Activated naive CD8-positive, alpha-beta T cell treated with anti-CD3 and anti-CD28 coated beads, Interleukin-2, amount 50 U/mL, for 24 hours (primary cell): ENCODE measurements at places on chromosomes 11 and 22.

DNA sequence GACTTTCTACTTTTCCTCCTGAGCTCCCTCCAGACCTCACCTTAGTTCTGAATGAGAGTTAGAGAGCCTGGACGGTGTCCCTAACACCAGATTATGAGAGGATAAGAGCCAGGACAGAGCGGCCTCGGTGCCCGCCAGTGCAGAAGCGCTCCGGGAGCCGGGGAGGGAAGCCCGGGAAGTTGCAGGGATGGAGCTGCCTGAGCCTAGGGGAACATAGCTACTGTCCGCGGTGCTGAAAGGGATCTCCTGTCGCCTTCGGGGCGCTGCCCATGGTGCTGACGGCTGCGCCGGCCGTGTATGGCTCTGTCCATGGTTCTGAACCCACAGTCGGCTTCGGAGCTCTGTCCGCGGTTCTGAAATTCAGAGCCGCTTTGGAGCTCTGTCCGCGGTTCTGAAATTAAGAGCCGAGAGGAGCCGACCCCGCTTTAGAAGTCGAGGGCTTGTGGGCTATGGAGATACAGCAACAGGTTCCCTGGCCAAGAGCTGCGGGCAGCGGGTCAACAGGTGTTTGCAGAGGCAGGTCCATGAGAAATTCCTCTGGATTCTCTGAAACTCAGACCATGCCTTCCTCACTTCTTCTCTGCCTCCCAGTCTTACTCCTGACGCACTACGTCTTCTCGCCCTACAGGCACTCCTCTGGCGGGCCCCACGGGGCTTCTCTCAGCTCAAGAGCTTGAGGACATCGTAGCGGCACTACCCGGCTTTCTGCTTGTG, 814 bp downstream of the NPAS4 start:
- H3K36me3 ChIP-seq: no peaks in the 10 kb centered on the region
- DNase-seq: peak; percentile 89
- no peak overlapping the region for H3K27ac ChIP-seq
- peaks cover 41% of the 10 kb centered on the region for H3K27me3 ChIP-seq
- H3K4me3 ChIP-seq: no peak overlapping the region

GRCh38 chr22:28910569-28911303, 27.4 kb downstream of the ZNRF3 start:
- H3K27me3 ChIP-seq: peaks cover 25% of the 10 kb centered on the region
- no peak overlapping the region for H3K4me3 ChIP-seq
- no peak overlapping the region for H3K27ac ChIP-seq
- peaks cover 40% of the 10 kb centered on the region for H3K4me1 ChIP-seq

- DNase-seq: peak; percentile 29
- peaks cover 34% of the 10 kb centered on the region for H3K27me3 ChIP-seq
- peaks cover 5% of the 10 kb centered on the region for H3K4me1 ChIP-seq
- no peak within 1 kb of the TSS for H3K27ac ChIP-seq
Observed at GRCh38 chr11:68684385-68685356, at the start of gene GAL. Gene GAL (plus strand): TSS chr11:68684544. CDS start chr11:68684924, 380 bp downstream.

GRCh38 chr11:111101881-111102280, 143.6 kb upstream of the POU2AF2 start:
- H3K36me3 ChIP-seq: no peaks in the 10 kb centered on the region
- H3K4me3 ChIP-seq: no peak overlapping the region
- no peaks in the 10 kb centered on the region for H3K4me1 ChIP-seq
- peaks cover 2% of the 10 kb centered on the region for H3K27me3 ChIP-seq

- H3K4me3 ChIP-seq: no peak overlapping the region
- DNase-seq: no peak
Observed at GRCh38 chr11:46912526-46913150, 5.7 kb downstream of the LRP4 start.

DNA sequence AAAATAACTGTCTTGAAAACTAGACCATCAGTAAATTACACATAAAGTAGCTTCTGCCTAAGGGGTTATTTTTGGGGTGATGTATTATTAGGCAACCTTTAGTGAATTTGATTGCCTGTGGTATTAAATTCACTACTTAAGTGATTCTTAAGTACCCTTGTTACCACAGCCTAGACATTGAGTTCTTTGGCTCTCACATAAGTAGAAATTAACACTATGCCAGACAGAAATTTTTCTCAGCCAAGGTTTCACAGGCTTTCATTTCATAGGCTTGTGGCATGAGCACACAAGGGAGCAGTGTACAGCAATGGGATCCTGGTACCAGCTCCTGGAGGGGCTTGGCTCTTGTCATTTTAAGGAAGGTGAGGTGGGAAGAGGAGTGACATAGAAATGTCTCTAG, 218.5 kb downstream of the AASDHPPT start:
- H3K27ac ChIP-seq: no peak overlapping the region
- H3K36me3 ChIP-seq: no peaks in the 10 kb centered on the region
- no peak overlapping the region for H3K4me3 ChIP-seq
- no peak for DNase-seq
- no peaks in the 10 kb centered on the region for H3K27me3 ChIP-seq

- H3K4me3 ChIP-seq: no peak overlapping the region
- no peaks in the 10 kb centered on the region for H3K4me1 ChIP-seq
- no peak for DNase-seq
- H3K36me3 ChIP-seq: no peaks in the 10 kb centered on the region
Observed at GRCh38 chr22:35812600-35812999, 94.9 kb downstream of the APOL5 start.

GRCh38 chr11:109808569-109808968, 284.6 kb upstream of the ZC3H12C start:
- H3K27me3 ChIP-seq: no peaks in the 10 kb centered on the region
- no peak for DNase-seq
- no peak overlapping the region for H3K27ac ChIP-seq
- no peak overlapping the region for H3K4me3 ChIP-seq
- no peaks in the 10 kb centered on the region for H3K36me3 ChIP-seq

DNA sequence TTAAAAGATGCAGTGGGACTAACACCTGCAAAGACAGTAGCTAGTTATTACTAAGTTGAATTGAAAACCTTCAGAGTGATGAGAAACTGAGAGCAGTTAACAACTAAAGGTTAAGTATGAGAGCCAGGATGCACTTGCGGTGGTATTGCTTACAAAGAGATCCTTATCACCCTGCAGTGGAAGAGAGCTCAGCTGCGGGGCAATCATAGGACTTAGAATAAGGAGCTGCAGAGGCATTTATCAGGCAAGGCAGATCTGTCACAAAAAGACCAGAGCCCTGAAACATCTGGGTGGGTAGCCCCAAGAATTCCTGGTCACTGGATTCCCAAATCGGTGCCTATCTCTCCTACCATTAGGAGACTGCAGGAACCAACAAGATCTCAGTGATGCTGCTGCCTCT, 34.3 kb upstream of the CFAP300 start:
- H3K27me3 ChIP-seq: peaks cover 14% of the 10 kb centered on the region
- H3K4me3 ChIP-seq: no peak overlapping the region
- no peak for DNase-seq
- H3K4me1 ChIP-seq: no peaks in the 10 kb centered on the region
- H3K36me3 ChIP-seq: no peaks in the 10 kb centered on the region

DNA sequence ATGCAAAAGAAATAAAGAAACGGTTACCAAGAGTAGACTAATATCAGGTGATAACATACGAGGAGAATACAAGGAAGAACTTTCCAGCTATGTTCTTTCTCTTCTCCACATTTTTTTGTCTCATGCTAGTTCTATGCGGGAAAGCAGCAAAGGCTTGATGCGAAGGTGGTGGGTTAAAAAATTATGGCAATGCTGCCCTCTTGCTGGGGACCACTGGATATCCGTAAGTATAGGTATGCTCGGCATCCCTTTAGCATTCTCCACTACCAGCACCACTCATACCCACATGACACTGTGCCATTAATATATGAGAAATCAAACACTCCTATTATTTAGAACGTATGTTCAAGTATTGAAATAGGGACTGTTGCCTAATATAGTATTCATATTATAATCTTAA, 776.4 kb downstream of the LRRC4C start:
- DNase-seq: no peak
- no peaks in the 10 kb centered on the region for H3K27me3 ChIP-seq
- no peaks in the 10 kb centered on the region for H3K36me3 ChIP-seq
- H3K4me3 ChIP-seq: no peak overlapping the region

- H3K36me3 ChIP-seq: no peaks in the 10 kb centered on the region
- no peaks in the 10 kb centered on the region for H3K4me1 ChIP-seq
- H3K4me3 ChIP-seq: no peak overlapping the region
Observed at GRCh38 chr22:26038365-26038764, 130.9 kb upstream of the SEZ6L start.

DNA sequence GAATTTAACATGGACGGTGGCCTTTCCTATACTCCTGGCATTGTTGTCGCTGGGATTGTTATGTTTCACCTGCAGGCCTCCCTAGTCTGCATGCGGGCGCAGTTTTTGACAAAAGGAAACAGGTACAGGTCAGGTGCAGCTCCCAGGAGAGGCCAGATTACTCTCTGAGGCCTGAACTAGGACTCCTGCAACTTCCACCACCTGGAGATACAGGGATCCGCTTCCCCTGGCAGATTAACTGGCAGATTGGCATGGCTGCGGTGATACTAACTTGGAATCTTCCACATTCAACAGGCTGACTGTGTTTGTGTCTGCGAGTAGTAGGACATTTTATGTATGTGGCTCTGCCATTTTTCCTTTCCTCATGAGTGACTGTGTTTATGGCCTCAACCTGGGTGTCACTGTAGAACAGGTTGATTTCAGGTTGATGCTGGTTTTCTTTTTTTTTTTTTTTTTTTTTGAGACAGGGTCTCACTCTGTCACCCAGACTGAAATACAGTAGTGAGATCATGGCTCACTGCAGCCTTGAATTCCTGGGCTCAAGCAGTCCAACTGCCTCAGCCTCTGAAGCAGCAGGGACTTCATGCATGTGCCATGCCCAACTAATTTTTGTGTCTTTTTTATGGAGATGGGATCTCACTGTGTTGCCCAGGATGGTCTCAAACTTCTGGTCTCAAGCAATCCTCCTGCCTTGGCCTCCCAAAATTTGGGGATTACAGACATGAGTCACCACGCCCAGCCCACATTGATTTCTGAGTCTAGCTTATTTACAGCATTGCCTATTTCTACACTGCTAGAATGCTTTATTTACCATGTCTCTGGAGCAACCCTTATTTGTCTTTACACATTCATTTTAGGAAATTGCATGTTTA, 1.7 kb upstream of the USP28 start:
- DNase-seq: peak; percentile 7
- H3K27me3 ChIP-seq: peaks cover 1% of the 10 kb centered on the region
- no peaks in the 10 kb centered on the region for H3K36me3 ChIP-seq
- peaks cover 37% of the 10 kb centered on the region for H3K4me1 ChIP-seq
- H3K4me3 ChIP-seq: no peak overlapping the region

DNA sequence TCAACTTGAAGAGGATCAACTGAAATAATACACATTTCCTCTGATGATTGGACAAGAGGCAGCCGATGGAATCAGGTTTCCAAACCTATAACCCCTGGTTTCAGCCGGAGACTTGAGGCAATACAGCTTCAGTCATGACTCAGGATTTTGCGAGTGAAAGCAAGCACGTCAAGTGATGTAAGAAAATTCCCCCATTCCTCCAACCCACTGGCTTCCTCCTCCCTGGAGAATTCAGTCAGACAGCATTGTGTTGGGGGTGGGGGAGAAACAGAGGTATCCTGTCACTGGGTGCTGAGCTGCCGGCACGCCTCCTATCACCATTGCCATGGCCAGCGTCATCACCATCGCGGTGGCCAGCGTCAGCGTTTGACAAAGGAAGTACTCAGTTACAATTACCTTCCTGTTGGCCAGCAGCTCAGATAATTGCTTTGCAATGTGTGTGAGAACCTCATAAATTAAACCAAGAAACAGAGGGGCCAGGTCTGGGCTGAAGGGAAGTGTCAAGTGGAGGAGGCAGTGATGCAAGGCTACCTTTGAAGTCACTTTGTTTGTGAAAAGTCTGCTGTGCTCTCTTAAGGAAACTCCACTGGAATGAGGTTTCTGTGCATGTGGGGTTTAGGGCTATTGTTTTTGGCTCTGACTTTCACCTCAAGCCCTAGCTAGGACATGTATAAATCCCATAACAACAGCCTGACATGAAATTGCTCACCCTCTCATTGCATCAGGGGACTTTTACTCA, 50.2 kb downstream of the LIF start:
- H3K27me3 ChIP-seq: no peaks in the 10 kb centered on the region
- peak overlapping the region; percentile 88 for H3K27ac ChIP-seq
- peaks cover 72% of the 10 kb centered on the region for H3K4me1 ChIP-seq
- peak; percentile 57 for DNase-seq
- no peaks in the 10 kb centered on the region for H3K36me3 ChIP-seq

GRCh38 chr22:27792452-27793161, 8.9 kb downstream of the MN1 start:
- no peak for DNase-seq
- no peaks in the 10 kb centered on the region for H3K4me1 ChIP-seq
- no peaks in the 10 kb centered on the region for H3K27me3 ChIP-seq
- H3K27ac ChIP-seq: no peak overlapping the region

DNA sequence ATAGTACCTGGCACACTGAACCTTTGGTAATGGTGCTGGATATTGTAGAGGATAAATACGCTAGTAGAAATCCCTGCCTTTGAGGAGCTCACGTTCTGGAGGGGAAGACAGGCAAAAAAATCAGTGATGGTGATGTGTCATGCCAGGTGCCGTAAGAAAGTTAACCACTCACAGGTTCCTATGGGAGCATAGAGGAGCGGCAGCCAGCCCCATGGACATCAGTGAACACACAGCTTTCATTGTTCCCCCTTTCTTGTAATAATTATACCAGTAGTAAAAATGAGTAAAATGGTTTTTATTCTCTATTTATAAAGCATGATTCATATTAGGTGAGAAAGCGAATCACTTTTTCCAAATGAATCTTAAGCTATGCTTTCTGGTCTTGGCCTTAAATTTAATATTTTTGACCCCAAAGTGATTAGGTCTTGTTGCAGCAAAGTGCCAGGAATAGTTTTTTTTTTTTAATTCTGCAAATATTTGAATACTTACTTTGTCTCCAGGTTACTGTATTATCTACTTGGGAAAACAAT, 57.9 kb downstream of the UVRAG start:
- H3K27ac ChIP-seq: peak overlapping the region; percentile 85
- peak overlapping the region; percentile 10 for H3K4me3 ChIP-seq
- no peaks in the 10 kb centered on the region for H3K36me3 ChIP-seq

- peak within 1 kb of the TSS; percentile 92 for H3K27ac ChIP-seq
- peak within 1 kb of the TSS; percentile 88 for H3K4me3 ChIP-seq
- H3K4me1 ChIP-seq: peaks cover 35% of the 10 kb centered on the region
- DNase-seq: peak; percentile 85
Observed at GRCh38 chr11:4393209-4393857, at the start of gene TRIM21. Gene TRIM21 (minus strand): TSS chr11:4393702. CDS start chr11:4390409, 3,293 bp downstream.

- no peaks in the 10 kb centered on the region for H3K4me1 ChIP-seq
- no peak overlapping the region for H3K27ac ChIP-seq
- no peak overlapping the region for H3K4me3 ChIP-seq
- H3K36me3 ChIP-seq: no peaks in the 10 kb centered on the region
- H3K27me3 ChIP-seq: peaks cover 17% of the 10 kb centered on the region
Observed at GRCh38 chr11:33475993-33476392, 218.8 kb downstream of the HIPK3 start.

- no peaks in the 10 kb centered on the region for H3K36me3 ChIP-seq
- no peaks in the 10 kb centered on the region for H3K4me1 ChIP-seq
- H3K27me3 ChIP-seq: no peaks in the 10 kb centered on the region
- no peak overlapping the region for H3K4me3 ChIP-seq
- no peak for DNase-seq
Observed at GRCh38 chr11:96607864-96608558, 218.2 kb downstream of the JRKL start.

DNA sequence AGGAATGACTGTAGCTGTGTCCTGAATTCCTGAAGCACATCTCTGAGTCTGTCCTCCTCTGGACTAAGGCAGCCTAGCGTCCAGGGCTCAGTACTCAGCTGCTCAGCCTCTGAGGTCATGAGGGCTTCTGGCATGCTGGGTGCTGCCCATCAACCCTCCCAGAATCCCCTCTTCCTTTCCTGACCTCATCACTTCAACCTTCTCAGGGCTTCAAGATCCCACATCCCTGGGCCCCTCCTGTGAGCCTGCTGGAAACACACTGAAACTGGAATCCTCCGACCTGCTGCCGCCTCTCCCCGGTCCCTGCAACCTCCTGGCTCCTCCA, 803 bp downstream of the KRTAP5-8 start:
- DNase-seq: no peak
- H3K27ac ChIP-seq: no peak overlapping the region
- H3K36me3 ChIP-seq: peaks cover 4% of the 10 kb centered on the region
- H3K4me3 ChIP-seq: no peak overlapping the region
- H3K27me3 ChIP-seq: peaks cover 2% of the 10 kb centered on the region
